Small intestine (tissue), 16 donors: ENCODE measurements at places on chromosomes 5 and 9. TPM values are rescaled to one million over a fixed set of nuclear protein-coding genes. Genes with fewer than 3 reads are reported as not detected.
A peak's percentile ranks its signal among the peaks of the same experiment; 100 is the strongest.

The SELENOP gene
- polyA plus RNA-seq = 705 TPM

DNA sequence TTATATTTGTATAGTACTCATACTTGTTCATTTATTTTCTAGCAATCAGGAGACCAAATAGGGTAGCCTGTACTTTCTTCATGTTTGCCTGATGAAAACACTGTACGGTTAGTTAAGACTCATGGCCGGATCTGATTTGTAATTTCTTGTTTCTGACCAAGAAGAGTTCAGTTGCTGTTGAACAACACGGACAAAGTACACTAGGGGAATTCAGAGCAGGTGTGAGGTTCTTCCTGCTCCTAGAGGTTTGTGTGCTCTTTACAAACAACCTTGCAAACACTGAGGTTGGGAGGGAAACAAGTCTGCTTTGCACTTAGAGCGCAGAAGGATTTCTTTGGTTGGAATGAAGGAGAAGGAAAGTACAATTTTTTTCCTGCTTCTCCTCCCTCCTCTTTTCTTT lies 69.7 kb downstream of the TRIO start:
- no peak overlapping the region for H3K4me3 ChIP-seq
- H3K27me3 ChIP-seq = no peaks in the 10 kb centered on the region
- no peaks in the 10 kb centered on the region for H3K36me3 ChIP-seq
- DNase-seq = peak; percentile 69

The MARCHF3 gene
- 4.3 TPM for polyA plus RNA-seq

The FCN1 gene
- polyA plus RNA-seq = 0.94 TPM

GRCh38 chr9:108130905-108131304 lies 641.3 kb upstream of the KLF4 start:
- H3K27ac ChIP-seq = no peak overlapping the region
- H3K4me1 ChIP-seq = no peaks in the 10 kb centered on the region
- no peak overlapping the region for H3K4me3 ChIP-seq
- no peak for DNase-seq
- no peaks in the 10 kb centered on the region for H3K27me3 ChIP-seq

- peak overlapping the region; percentile 78 for H3K27ac ChIP-seq
- H3K4me3 ChIP-seq = peak overlapping the region; percentile 50
- H3K4me1 ChIP-seq = no peaks in the 10 kb centered on the region
- H3K36me3 ChIP-seq = no peaks in the 10 kb centered on the region
- no peaks in the 10 kb centered on the region for H3K27me3 ChIP-seq
- DNase-seq = peak; percentile 39
Observed at GRCh38 chr5:56481428-56482357, 248.6 kb upstream of the ANKRD55 start.

DNA sequence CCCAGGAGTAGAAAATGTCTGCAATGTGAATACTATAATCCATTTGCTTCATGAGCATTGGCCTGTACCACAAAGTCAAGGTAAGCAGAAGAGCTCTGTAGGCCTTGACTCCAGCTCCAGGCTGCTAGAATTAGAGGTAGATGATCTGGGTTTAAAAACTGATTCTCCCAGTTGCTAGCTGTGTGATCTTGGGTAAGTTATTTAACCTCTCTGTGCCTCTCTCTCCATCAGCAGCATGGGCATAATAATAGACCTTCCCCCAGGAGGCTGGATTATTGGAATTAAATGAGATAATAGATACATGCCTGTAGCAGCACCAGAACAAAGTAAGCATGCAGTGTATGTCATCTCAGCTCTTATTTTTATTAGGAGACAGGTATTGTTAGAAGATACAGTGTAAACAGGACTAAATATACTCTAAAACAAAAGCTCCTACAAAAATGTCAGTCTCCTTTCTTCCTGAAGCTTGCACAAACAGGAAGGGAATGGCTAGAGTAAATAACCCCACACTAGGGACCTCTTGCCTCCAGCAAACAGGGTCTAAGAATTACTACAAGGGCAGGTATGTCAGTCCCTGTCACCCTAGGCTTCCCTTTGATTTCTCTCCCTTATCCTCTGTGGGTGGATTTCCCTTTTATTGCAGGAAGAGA lies 57.5 kb downstream of the PSAT1 start:
- no peaks in the 10 kb centered on the region for H3K36me3 ChIP-seq
- no peak overlapping the region for H3K27ac ChIP-seq
- H3K27me3 ChIP-seq = no peaks in the 10 kb centered on the region
- no peak overlapping the region for H3K4me3 ChIP-seq

GRCh38 chr5:132905938-132906337 lies 32.5 kb downstream of the LEAP2 start:
- peaks cover 4% of the 10 kb centered on the region for H3K4me1 ChIP-seq
- H3K27me3 ChIP-seq = no peaks in the 10 kb centered on the region
- H3K36me3 ChIP-seq = peaks cover 5% of the 10 kb centered on the region
- H3K27ac ChIP-seq = no peak overlapping the region
- DNase-seq = no peak
- no peak overlapping the region for H3K4me3 ChIP-seq
